ENCODE measurements at places on chromosomes 7 and 10.

DNA sequence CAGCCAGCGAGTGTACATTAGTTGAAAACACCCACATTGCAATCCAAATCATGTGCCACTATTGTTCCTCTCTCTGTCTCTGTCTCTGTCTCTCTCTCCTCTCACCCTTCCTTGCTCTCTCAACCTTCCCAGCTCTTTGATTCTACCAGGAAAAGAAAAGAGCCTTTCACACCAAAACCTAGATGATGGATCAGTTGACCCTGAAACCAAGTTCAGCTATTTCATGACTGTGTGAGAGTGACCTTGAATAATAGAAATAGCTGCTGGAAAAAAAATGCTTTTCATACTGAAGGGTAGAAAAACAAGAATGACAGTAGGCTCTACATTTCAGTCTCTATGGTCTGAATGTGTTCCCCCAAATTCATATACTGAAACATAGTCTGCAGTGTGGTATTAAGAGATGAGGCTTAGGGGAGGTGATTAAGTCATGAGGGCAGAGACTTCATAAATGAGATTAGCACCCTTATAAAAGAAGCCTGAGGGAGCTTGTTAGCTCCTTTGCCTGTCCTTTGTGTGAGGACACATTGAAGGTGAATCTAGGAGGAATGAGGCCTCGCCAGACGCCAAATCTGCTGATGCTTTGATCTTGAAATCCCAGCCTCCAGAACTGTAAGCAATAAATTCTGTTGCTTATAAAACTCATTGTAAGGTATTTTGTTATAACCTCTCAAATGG is 65.2 kb downstream of the LYZL1 start:
- DNase-seq: no peak

DNA sequence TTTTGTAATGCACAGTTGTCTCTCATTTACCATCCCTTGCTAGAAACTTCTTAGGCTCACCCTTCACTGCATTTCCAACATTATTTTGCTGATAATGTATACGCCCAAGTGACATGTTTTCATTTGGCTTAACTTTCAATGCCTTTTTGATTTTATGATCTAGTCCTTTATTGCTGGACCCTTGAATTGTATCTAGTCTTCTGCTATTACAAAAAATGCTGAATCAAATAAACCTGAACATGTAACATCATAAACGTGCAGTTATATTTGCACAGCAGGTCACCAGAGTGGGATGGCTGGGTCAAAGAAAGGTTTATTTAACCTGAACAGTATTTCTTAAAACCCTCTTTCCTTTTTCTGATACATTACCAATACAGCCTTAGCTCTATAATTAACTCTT is 63.0 kb downstream of the MINDY3 start:
- DNase-seq: no peak

GRCh38 chr10:34815185-34816084 is at the start of gene PARD3:
Gene PARD3, minus strand, starts transcription at chr10:34815296. Its CDS starts 301 bp downstream, at chr10:34814995.
- DNase-seq: peak; percentile 8

GRCh38 chr7:137169282-137169698 is 174.2 kb downstream of the PTN start:
- no peak for DNase-seq

- no peak for DNase-seq
Measured at GRCh38 chr10:19579761-19580545, 236.3 kb upstream of the PLXDC2 start.

DNA sequence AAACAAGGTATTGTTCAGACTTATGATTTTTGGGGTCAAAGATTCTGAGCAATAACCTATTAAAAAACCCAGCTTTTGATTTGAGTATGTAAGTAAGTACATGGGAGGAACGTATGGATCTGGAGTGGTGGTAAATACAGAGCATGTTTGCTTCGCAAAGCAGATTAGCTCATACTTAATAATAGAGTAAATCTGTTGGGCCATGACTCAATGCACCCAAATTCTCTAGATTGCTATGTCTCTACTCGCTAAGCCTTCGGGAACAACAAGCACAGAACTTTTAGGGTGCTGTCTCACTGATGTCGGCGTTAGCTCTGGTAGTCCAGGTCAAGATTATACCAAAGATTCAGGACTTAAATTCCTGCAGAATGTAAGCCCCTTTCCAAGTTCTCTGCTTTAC is 807 bp upstream of the MINPP1 start:
- no peak for DNase-seq

DNA sequence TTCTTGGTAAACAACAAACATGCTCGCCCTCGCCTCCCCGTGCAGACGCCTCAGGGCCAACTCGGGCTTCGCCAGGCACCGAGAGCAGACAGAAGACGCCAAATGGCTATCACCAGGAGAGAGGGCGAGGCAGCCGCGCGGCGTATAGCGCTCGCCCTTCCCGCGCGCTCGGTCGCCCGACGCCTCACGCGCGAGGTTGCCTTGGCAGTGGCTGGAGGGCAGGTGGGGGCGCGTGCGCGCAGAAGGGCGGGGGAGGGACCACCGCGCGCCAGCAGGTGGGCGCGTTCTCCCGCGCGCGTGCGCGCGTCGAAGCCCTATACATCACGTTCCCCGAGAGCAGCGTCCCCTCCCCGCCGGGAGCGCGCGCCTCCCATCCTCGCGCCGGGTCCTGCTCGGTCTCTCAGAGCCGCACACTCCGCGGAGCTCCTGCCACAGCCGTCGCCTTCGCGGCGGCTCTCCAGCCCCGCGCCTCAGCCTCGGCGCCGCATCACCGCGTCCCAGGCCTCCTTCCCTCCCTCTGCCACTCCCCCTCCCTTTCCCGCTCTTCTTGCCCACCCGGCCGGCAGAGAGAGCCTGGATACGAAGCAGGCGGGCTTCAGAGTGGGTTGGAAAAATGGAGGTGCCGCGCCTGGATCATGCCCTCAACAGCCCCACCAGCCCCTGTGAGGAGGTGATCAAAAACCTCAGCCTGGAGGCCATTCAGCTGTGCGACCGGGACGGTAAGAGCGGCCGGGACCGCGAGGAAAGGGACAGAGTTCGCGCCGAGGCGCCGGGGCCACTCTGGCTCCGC is at the start of gene PHYHIPL:
TSS of gene PHYHIPL (plus strand) at position 403 of the 790 bp plus-strand sequence. CDS start at position 614, 211 bp downstream.
- DNase-seq: no peak

DNA sequence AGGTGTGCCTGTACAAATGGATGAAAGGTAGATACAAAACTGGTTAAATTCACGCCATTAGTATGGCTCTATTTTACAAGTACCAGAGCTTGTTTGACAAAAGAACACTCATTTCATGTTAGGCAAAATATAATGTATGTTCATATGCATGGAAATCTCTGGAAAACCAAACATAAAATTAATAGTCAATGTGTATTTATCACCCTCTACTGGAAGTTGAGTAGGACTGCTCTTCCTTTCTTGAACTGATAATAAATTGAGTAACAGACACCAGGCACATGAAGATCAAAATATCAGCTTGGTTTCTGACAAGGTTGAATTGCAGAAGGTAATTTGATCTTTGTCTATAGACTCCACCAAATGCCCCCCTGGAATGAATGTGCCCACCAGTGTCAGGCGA is 19.8 kb upstream of the AKR1B1 start:
- DNase-seq: no peak

DNA sequence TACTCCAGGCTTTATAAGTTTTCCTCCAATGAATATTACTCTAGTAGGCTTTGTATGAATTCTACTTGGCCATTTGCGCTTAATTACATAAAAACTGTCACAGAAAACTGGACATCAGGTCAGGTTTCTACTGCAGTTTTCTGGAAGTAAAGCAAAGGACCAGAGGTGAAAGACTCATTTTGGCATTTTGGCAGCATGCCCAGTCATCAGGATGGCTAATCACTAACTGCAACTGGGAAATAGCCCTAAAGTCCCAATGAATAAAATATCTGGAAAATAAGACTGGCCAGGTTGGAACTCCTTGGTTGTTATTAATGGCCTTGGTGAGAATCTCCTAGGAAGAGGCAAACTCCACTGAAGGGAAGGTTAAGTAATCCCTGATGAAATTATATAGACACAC is 75.5 kb downstream of the COPG2 start:
- DNase-seq: no peak

DNA sequence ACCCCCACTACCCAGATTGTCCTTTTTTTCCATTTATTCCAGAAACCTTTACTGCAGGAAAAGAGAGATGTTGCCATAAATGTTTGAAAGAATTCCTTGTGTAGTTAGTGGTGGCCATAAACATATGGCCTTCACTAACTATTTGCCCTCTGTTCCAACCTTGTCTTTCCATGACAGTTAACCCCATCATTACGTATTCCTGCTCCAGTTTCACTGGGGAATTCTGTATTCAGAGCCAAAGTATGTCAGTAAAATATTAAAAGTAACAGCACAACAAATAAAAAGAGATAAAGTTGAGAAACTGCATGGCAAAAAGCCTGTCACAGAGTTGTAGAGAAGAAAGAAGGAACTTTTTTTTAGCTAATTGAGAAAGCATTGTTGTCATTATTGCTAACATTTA is 261.3 kb downstream of the BICC1 start:
- DNase-seq: no peak

- DNase-seq: no peak
Measured at GRCh38 chr7:54749200-54749599, 9.8 kb downstream of the SEC61G start.

DNA sequence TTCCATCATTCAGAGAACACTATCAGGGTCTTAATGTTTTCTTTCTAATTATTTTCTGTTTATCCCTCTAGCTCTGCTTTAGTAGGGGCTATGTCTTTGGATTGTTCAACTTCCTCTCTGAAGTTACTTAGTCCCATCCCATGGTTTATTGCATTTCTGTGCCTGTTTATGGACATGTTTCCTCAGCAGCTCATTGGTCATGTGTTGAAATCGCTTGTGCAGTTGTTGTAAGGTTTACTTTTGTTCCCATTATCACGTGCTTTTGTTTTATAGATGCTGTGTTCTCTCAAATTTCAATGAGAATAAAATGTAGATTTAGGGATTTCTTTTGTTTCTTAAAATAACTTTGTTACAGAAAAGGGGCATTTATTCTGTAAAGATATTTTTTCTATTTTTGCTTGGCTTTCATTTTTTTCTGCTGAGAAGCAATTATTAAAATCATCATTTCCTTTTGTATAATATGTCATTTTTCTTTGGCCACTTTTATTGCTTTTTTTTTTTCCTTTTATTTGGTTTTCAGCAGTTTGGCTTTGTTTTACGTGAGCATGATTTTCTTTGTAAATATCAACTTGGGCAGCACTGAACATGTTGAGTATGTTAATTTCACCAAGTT is 110.9 kb downstream of the CCDC7 start:
- DNase-seq: no peak

DNA sequence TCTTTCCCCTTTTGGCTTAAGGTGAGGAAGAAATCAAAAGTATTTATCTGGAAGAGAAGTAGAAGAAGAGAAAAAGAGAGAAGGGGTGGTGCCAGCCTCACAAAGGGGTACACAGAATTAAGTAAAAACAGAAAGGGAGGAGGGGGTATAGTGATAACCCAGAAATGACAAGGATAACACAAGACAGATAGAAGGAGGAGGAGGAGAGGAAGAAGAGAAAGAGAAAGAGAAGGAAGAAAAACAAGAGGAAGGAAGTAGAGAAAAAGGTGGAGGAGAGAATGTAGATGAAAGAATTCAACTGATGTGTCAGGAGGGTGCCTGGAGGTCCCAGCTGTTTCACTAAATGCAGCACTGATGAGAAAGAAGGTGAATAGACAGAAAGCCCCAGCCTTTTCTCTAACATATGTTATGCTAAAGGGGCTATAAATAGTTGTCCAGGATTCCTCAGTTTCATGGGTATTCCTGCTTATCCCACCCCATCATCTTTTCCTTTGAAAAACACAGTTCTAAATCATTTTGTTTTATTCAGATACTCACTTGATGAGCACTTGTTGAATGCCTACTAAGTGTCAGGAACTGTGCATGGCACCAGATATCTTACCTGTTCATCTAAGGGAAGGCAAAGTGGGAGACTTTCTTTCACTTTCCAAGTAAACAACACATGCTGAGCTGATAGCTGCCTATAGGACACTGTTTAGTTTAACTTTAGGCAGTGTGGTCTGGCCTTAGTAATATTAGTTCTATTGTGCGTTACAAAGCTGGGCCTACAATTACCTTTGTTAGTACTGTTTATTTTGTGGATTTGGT is 8.0 kb downstream of the SEMA3E start:
- no peak for DNase-seq

DNA sequence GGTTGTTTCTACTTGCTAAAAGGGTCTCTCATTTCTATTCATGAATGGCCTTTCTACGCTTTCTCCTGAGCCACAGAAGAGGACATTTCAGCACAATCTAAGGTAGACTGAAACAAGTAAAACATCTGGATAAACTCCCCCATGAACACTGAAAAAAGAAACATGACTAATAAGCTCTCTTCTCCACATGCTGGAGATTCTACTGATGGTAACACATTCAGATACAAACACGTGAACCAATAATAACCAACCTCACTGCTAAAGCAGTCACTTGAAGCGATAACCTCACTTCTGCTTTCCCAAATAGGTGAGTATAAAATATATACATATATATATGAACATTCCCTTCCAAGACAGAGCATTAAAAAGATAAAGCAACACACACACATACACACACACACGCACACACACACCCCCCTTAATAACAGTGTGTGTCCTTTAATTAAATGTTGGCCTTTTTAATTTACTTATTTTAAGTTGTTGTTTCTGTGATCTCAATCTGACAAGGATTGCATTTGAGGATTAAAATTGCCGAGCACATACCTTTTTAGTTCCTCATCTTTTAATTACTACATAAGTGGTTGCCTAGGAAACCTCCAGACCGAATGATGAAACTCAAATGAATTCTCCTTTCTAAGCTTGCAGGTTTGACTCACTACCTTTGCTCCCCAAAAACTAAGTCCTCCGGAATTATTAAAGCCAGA is 292.4 kb upstream of the KLF14 start:
- DNase-seq: peak; percentile 61

DNA sequence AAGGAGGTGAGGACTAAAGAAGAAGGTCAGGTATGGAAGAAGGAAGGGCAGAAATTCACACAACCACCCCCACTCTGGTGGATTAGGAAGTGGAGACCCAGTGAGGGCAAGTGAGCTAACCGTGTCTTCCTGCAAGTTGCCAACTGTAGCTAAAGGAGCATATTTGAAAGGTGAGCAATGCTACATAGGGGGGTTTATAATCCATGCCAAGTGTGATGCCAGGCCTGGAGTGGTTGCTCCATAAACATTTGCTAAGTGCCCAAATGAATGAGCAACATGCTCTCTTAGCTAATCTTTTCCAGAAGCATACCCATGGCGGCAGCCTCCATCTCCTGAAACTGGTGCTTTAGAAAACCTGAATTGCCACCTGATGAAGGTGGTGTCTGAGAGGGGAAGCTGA is 121.6 kb downstream of the LRRC18 start:
- DNase-seq: no peak

DNA sequence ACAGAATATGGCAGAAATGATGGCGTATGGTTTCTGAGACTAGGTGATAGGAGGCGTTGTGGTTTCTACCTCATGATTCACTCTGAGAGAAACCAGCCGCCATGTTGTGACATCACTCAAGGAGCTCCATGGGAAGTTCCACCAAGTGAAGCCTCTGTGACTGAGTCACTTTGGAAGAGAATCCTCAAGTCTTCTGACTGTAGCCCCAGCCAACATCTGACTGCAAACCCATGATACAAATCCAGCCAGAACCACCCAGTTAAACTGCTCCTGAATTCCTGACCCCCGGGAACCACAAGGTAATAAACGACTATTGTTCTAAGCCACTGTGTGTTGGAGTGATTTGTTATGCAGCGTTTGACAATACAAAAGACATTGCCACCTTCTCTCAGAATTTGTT is 91.1 kb upstream of the CARD11 start:
- no peak for DNase-seq
